Stimulated activated CD8-positive, alpha-beta memory T cell treated with anti-CD3 and anti-CD28 coated beads, Interleukin-4, amount 100 ng/mL, for 4 hours (primary cell): ENCODE measurements at places on chromosomes 2 and 18.

- DNase-seq: no peak
Observed at GRCh38 chr2:96091141-96091710, 25.1 kb downstream of the ADRA2B start.

GRCh38 chr2:151472966-151473365 is 63.3 kb downstream of the RIF1 start:
- DNase-seq: no peak

GRCh38 chr2:118865106-118865505 is 17.7 kb upstream of the EN1 start:
- no peak for DNase-seq

- DNase-seq: no peak
Observed at GRCh38 chr2:47488870-47489584, 86.1 kb downstream of the MSH2 start.

- no peak for DNase-seq
Observed at GRCh38 chr2:27314709-27315108, 6.5 kb upstream of the UCN start.

DNA sequence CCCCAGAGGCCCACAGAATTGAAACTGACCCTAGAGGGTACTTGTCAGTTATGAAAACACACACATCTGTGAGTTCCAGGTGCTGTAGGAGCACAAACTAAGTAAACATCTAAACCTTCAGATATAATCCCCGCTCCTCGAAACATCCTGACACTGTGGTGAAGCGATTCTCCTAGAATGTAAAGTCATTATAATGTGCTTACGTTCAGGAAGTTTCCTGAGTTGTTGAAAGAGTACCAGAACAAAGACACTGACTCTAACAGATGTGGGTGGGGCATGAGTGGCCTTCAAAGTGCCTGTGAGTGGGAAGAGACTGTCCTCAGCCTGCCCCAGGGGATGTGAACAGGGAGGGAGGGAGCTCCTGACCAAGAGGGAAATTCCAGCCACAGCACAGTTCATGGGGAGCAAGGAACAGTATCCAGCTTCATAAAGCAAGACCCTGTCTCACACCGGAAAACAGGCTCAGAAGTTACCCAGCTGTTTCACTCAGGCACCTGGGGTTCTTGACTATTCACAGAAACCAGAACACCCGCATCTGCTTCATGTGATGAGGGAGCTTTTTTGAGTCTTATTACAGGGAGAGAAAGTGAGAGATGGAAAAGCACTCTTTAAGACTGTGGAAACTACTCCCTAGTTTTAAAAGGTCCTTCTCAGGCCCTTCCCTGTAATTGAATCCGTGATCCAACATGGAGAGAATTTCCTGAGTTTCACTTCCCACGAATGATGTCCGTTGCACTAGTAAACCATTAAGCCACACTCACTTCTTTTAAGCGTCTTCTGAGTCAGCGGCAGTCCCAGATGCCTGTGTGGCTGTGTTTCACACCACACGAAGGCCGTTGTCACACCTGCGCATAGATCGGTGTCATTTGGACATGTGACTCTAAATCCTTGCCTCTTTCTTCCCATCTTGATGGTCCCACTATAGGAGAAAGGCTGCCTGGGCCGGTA is 88.6 kb upstream of the EML6 start:
- no peak for DNase-seq

- DNase-seq: no peak
Observed at GRCh38 chr2:56806924-56807323, 623.1 kb downstream of the CCDC85A start.

DNA sequence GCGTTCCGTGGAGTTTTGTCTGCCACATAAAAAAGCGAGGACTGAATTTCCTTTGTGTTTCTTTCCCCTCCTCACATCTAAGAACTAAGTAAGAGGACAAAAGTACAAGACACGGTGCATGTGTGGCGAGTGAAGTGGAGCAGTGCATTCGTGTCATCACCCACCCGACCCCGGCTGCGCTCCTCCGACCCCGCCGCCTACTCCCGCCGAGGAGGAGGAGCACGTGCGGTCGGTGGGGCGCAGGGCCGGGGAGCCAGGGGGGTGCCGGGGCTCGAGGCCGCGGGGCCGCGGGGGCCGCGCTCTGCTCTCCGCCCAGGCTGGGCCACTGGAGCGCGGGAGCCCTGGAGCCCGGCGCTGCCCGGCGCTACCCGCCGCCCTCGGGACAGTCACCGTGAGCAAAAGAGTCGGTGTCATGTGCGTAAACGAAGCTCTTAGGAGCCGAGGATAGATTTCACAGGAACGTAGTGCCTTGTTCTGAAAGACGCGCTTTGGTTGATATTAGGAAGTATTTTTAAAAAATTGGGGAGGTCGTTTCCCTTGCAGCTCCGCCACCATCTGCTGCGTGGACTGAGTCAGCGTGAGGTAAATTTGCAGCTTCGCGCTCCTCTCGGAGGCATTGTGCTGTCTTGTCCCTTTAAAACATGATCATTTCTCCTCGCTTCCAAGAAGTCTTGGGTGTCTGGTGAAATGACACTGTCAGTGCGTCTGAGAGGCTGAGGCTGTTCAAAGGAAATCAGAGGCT is 11.0 kb downstream of the TBR1 start:
- DNase-seq: no peak

- no peak for DNase-seq
Observed at GRCh38 chr2:185219981-185220380, 518.6 kb upstream of the FSIP2 start.

- no peak for DNase-seq
Observed at GRCh38 chr18:77111951-77112746, 20.4 kb downstream of the MBP start.

DNA sequence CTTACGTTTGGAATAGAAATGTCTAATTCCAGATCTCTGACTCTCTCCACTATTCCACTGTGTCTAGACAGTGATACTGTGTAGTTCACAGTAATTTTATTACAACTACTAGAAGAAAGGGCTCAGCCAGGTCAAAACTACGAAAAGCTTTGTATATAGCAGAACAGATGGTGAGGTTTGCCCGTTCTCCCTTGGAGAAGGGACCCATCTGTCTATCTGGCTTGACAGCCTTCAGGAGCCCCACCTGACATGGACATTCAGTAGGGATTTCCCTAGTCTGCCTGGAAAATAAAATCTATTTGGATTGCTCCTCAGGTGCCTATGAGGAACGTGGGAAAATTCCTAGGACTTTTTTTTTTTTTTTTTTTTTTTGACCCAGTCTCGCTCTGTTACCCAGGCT is 435.4 kb downstream of the NRXN1 start:
- DNase-seq: no peak

GRCh38 chr18:66872277-66872676 is 268.4 kb upstream of the CDH19 start:
- DNase-seq: no peak

DNA sequence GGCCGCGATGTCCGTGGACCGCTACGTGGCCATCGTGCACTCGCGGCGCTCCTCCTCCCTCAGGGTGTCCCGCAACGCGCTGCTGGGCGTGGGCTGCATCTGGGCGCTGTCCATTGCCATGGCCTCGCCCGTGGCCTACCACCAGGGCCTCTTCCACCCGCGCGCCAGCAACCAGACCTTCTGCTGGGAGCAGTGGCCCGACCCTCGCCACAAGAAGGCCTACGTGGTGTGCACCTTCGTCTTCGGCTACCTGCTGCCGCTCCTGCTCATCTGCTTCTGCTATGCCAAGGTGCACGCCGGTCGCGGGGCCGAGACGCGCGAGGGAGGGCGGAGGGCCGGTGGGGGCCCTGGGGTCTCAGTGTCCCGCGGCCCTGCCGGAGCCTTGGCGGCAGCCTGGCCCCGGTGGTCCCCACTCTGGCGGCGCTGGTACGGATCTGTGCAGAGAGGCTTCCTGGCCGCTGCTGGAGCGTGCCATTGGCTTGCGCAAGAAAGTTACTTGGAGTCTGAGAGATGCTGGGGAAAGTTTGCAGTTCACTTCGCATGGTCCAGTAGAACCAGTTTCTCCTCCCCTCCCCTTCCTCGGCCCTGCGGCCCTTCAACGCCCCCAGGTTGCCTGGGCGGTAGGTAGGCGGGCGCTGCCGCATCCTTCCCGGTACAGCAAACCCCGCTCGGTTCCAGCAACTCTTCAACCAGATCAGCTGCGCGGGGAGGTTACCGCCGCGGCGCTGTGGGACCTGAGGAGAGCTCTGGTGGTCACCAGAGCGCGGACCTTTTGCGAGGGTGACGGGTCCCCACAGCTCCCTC is 1.5 kb downstream of the GALR1 start:
- DNase-seq: no peak

GRCh38 chr18:25898965-25899364 is 191.4 kb downstream of the SS18 start:
- DNase-seq: no peak

GRCh38 chr2:227295806-227296205 is 29.2 kb upstream of the MFF start:
- no peak for DNase-seq

DNA sequence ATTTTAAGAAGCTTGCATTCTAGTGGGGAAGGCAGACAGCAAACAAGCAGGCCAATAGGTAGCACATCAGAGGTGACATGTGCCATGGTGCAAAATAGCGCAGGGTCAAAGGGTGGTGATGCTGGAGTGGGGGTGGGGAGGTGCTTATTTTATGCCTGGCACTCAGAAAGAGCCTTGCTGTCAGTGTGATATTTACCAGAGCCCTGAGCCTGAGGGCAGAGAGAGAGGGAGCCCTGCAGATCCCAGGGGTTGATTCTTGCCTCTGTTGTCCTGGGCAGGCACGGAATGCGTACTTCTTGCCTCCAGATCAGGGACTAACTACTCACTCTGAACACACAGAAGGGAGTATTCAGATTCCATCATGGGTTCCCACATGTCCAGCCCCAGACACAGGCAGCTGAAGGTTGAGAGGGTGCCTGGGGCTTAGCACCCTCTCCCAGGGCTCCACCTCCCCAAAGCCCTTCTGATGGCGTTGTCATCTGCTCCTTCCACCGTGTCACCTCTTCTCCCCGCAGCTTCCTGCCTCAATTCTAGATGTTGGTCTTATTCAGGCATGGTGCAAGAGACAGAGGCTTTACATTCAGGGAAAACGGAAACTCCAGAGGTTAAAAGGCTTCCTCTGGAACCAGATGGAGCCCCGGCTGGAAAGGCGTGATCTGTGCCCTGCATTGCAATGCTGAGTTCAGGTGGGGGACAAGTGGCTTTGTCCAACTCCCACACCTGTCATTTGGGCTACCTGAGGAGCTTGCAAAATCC is 252.3 kb downstream of the HAUS1 start:
- no peak for DNase-seq
